SW480 (cell line): ENCODE measurements at places on chromosomes 6 and 20.

- no peak for DNase-seq
Observed at GRCh38 chr6:55839080-55839479, 36.3 kb downstream of the BMP5 start.

GRCh38 chr6:16256781-16257180, 18.4 kb downstream of the GMPR start:
- DNase-seq, result no peak

- DNase-seq, result peak; percentile 69
Observed at GRCh38 chr6:104859225-104860146, at the start of gene HACE1. Gene HACE1, minus strand, starts transcription at chr6:104859919. Its CDS starts 277 bp downstream, at chr6:104859642.

DNA sequence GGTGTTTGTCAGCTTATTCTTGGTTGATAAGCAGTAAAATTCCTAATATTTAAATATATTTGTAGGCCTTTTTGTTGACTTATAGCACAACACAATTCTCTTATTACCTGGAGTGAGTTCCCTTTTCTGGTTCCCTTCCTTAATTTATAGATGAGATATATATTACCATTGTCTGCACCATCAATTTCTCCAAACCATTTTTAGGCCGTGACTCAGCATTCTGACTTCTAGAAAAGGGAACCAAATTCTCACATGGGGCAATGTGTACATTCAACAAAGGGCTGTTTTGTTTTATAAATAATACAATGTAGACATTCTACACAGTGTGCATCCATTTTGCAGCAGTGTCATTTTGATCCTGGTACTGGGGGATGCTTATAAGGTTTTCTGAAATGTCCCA, 52.8 kb downstream of the NCOA7 start:
- no peak for DNase-seq

DNA sequence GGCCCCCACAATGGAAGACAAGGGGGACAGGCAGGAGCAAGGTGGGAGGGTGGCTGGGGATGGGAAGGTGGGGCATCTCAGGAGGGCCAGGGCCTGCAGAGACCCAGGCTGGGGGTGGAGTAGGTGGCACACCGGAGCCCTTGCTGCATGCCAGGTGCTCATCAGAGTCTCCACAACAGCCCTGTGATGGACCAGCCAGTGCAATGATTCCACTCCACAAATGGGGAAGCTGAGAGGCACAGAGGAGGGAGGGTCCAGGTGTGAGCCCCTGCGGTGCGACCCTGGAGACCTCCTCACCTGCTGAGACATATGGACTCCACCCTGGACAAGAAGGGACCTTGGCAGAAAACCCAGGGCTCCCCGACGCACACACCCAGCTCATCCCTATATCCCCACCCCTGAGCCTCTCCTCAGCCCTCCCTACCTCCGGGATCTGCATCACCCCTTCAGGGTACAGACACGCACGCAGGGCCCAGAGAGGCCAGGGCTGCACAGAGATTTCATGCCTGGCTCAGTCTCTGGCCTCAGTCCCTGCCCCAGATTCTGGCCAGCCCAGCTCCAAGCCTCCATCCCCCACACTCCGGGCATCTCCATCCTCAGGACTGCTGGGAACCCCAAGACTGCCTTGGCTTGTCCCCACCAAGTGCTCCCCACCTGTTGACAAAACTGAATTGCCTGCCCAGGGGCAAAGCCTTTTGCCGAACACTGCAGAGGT, 7.1 kb upstream of the GRM4 start:
- DNase-seq, result no peak

DNA sequence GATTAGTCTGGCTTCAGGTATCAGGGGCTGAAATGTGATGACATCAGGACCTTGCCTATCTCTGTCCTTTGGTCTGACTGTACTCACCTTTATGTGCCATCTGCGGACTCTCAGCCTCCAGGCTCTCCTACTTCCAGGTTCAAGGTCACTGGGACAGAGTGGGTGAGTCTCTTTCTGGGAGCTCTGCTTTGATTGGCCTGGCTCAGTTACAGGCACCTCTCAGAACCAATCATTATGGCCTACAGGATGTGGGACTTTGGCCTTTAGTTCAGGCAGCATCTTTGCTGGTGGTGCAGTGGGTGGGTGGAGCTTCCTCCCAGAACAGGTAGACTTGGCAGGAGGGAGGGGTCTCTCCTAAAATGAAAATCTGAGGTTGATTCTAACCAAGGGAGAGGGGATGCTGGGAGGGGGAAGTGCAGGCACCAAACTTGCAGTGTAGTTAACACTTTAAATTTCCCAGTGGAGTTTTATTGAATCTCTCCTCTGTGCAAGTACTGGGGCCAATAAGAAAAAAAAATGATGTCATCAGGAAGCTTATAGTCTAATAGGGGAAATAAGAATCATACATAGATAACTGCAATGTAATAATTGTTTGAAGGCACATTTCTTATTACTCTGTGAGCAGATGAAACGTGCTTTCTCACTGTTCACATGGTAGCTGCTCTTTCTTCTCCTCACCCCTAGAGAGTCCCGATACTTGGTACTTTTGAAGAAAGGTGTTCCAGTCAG, 53.4 kb downstream of the SLC24A3 start:
- peak; percentile 14 for DNase-seq
